ENCODE measurements at places on chromosomes 7 and 10.

DNA sequence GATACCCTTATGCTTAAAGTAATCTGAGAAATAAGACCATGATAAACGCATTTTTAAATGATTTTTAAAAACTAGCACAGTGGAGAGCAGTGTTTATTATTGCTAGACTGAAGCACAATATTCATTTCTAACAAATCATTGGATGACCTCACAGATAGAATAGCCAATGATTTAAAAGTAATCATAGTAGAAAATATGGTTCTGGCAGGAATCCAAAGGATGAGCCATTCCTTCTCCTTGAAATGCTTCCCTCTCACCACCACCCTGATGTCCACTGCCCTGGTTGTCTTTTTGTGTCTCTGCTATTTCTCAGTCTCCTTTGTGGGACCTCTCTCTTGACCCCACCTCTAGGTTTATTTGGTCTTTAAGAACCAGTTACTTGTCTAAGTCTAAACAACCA is 64.9 kb downstream of the PRKG1 start:
- no peak for DNase-seq

DNA sequence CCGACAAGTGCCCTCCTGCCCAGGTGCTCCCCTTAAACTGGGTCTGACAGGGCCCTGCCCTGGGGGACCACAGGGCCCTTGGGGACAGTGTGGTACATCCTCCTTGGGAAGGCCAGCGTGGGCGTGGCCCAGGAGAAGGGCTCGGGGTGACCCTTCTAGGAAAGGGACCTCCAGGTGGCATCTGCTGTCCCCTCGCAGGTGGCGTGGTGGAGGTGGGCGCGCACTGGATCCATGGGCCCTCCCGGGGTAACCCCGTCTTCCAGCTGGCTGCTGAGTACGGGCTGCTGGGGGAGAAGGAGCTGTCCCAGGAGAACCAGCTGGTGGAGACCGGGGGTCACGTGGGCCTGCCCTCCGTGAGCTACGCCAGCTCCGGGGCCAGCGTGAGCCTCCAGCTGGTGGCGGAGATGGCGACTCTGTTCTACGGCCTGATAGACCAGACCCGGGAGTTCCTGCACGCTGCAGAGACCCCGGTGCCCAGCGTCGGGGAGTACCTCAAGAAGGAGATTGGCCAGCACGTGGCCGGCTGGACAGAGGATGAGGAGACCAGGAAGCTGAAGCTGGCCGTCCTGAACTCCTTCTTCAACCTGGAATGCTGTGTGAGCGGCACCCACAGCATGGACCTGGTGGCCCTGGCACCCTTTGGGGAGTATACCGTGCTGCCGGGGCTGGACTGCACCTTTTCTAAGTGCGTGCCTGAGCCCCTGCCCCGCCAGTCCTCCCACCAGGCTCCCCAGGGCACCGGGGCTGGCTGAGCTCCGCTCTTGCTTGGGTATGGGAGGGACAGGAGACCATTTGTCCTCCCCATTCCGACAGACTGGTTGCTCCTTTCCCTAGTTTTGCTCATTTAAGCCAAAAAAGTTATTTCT is 972 bp downstream of the PAOX start:
- peak; percentile 38 for DNase-seq

DNA sequence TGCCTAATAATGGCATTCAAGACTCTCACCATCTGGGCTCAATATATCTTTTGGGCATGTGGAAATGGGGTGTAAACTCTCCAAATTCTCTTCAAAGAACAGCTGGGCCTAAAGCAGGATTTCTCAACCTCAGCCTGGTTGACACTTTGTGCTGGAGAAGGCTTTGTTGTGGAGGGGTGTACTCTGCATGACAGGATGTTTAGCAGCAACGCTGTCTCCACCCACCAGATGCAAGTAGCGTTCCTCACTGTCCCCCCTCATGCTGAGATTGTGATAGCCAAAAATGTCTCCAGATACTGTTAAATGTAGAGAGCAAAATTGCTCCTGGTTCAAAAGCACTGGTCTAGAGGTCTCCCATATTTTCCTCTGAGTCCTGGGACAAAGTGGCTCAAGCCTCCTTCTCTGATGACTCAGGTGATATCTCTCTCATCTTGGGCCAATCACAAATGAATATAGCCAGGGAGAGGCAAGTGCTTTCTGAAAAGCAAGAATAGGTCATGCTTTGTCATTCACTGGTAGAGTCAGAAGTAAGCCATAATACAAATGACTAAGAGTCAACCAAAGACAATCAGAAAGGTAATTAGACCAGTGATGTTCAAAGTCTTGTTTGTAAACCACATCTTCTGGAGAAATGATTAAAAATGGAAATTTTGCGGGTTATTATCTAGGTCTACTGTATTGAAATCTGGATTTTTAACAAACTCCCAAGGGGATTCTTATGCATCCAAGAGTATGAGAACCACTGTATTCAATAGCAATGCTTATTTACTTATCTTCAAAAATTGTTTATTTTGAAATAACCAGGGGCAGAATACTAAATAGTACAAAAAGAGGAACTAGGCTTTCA is 330.8 kb downstream of the PTEN start:
- DNase-seq: no peak

- DNase-seq: no peak
Observed at GRCh38 chr10:11276449-11276990, 258.8 kb downstream of the CELF2 start.

DNA sequence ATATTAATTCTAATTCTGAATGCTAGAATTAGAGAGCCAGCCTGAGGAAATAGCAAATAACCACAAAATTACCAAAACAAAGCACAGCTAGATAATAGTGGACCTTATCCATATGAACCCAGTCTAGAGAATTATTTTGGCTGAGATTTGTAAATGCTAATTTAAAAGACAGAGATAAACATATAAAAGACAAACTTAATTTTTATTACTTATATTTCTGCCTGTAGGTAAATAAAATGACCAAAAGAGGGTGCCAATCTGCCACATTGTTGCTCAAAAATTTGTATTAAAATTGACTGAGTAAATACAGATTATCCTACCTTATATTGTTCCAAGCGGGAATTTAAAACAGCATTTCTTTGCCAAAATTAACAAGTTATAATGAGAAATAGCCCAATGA is 20.2 kb downstream of the RTKN2 start:
- DNase-seq: no peak

- no peak for DNase-seq
Observed at GRCh38 chr10:132329565-132330485, 2.2 kb upstream of the LRRC27 start.

GRCh38 chr7:135711139-135711469 is 16.9 kb downstream of the SLC13A4 start:
- no peak for DNase-seq

- no peak for DNase-seq
Observed at GRCh38 chr7:157177983-157178381, 39.3 kb downstream of the UBE3C start.
